GM23338 (cell line): ENCODE measurements at places on chromosomes 5 and 9.

GRCh38 chr5:10202089-10202910 is 47.4 kb downstream of the ATPSCKMT start:
- peaks cover 6% of the 10 kb centered on the region; the same call in 1 of the 2 replicates for H3K36me3 ChIP-seq
- DNase-seq: peak; percentile 24
- no peaks in the 10 kb centered on the region for H3K27me3 ChIP-seq
- peaks cover 11% of the 10 kb centered on the region for H3K4me1 ChIP-seq
- H3K4me3 ChIP-seq: no peak overlapping the region

DNA sequence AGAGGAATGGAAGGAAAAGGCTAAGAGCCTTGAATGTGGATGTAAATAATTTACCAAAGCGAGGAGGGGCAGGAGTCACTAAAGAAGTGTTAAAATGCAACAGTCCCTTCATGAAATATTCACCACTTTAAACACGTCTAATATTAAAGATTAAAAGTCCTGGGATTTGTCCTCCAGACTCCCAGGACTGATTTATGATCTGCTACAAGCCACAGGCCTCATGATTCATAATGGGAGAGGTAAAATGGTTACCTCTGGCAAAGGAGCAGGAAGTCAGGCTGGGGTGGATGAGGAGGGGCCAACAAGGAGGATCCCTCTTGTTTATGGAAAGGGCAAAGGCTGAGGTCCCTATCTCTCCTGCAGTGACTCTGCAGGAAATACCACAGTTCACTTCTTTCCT is 292.4 kb downstream of the TRIM32 start:
- no peaks in the 10 kb centered on the region for H3K27me3 ChIP-seq
- H3K27ac ChIP-seq: no peak overlapping the region
- H3K4me3 ChIP-seq: no peak overlapping the region
- peak; percentile 40 for DNase-seq
- H3K36me3 ChIP-seq: no peaks in the 10 kb centered on the region
- H3K4me1 ChIP-seq: peaks cover 9% of the 10 kb centered on the region

- H3K4me3 ChIP-seq: no peak overlapping the region
- no peaks in the 10 kb centered on the region for H3K36me3 ChIP-seq
- H3K27ac ChIP-seq: no peak overlapping the region
- H3K27me3 ChIP-seq: no peaks in the 10 kb centered on the region
- H3K4me1 ChIP-seq: no peaks in the 10 kb centered on the region
These were observed 241.5 kb downstream of the NR3C1 start for GRCh38 chr5:143161885-143162540.

- no peak overlapping the region for H3K4me3 ChIP-seq
- peak; percentile 82 for DNase-seq
- H3K4me1 ChIP-seq: peaks cover 13% of the 10 kb centered on the region
- no peak overlapping the region for H3K27ac ChIP-seq
- H3K27me3 ChIP-seq: no peaks in the 10 kb centered on the region
These were observed 314.4 kb downstream of the GADD45G start for GRCh38 chr9:89919171-89919681.

DNA sequence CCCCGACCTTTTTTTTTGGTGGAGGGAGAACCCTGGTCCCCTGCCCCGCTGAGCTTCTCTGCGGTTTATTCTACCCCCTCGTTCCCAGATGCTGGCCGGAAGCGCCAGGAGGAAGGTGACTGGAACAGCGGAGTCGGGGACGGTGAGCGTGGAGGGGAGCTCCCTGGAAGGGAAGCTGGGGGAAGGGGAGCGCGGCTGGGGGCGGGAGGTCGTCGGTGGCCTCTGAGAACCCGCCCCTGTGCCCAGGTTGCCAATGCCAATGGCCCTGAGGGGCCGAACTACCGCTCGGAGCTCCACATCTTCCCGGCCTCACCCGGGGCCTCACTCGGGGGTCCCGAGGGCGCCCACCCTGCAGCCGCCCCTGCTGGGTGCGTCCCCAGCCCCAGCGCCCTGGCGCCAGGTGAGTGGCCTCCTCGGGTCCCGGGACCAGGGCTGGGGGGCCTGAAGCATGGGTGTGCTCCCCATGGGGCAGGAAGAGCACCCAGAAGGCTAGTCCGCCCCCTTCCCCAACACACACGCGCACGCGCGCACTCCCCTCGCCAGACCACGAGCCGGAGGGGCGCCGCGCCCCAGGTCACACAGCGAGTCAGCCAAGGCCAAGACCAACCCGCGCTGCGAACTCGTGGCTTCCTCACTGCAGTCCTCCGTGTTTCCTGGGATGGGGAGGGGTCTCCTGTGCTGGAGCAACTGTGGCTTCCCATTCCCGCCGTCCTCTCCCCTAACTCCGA is 10.6 kb downstream of the MYOZ3 start:
- no peaks in the 10 kb centered on the region for H3K27me3 ChIP-seq
- H3K4me1 ChIP-seq: peaks cover 27% of the 10 kb centered on the region
- H3K36me3 ChIP-seq: no peaks in the 10 kb centered on the region; the same call in 1 of the 2 replicates
- DNase-seq: peak; percentile 85

DNA sequence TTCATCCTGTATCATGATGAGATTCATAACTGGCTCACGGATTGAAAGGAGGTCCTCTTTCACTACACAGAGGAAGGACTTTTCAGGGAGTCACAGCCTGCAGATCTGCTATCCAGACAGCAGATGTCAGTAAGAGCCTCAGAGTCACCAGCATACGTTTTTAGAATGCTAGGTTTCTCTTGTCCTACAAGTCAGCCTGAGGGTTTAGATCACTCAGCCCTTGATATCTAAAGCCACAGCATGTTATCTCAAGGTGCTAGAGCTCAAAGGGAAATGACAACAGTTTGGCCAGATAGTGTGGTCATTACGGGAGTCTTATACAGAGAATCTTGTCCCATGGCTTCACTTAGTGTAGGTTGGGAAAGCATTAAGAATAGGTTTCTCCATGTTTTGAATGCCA is 30.9 kb upstream of the SLC46A2 start:
- no peak overlapping the region for H3K4me3 ChIP-seq
- peak; percentile 69 for DNase-seq
- H3K4me1 ChIP-seq: no peaks in the 10 kb centered on the region
- peaks cover 46% of the 10 kb centered on the region for H3K27me3 ChIP-seq
- no peak overlapping the region for H3K27ac ChIP-seq

DNA sequence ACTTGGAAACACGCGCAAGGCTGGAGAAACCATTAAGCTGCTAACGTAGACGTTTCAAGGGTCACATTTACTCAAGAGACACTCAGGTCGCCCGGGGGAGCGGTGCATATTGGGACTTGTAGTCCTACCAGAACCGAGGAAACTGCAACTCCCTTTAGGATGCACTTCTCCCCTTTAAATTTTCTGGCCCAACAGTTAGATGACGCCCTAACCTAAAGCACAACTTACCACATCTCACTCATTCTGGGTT is 384 bp upstream of the DMXL1 start:
- DNase-seq: peak; percentile 93
- H3K36me3 ChIP-seq: no peaks in the 10 kb centered on the region
- peak overlapping the region; percentile 88 for H3K27ac ChIP-seq
- H3K4me1 ChIP-seq: peaks cover 27% of the 10 kb centered on the region
- H3K27me3 ChIP-seq: no peaks in the 10 kb centered on the region

GRCh38 chr5:130874861-130875417 is 290.1 kb downstream of the HINT1 start:
- no peak overlapping the region for H3K27ac ChIP-seq
- no peaks in the 10 kb centered on the region for H3K36me3 ChIP-seq
- peaks cover 5% of the 10 kb centered on the region; the same call in 1 of the 2 replicates for H3K4me1 ChIP-seq
- no peak overlapping the region for H3K4me3 ChIP-seq
- DNase-seq: no peak

DNA sequence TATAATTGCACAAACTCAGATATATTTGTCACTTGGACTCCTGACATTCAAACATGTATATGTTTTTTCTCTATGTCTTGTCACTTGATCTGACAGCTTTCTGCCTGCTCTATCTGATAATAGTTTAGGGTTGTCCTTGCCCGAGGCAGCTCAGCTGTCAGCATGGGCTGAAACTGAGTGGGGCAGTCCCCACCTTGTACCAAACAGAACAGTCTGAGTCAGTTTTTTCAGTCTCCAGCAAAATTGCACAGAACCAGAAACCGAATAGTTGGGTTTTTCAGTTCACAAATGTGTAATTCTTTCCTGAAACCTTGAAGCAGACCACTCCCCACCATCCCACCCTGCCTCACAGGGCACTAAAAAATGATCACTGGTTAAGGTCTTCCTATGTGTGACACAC is 9.5 kb upstream of the HAND1 start:
- H3K4me1 ChIP-seq: peaks cover 43% of the 10 kb centered on the region
- H3K27me3 ChIP-seq: peaks cover 82% of the 10 kb centered on the region
- no peaks in the 10 kb centered on the region for H3K36me3 ChIP-seq
- no peak overlapping the region for H3K27ac ChIP-seq

DNA sequence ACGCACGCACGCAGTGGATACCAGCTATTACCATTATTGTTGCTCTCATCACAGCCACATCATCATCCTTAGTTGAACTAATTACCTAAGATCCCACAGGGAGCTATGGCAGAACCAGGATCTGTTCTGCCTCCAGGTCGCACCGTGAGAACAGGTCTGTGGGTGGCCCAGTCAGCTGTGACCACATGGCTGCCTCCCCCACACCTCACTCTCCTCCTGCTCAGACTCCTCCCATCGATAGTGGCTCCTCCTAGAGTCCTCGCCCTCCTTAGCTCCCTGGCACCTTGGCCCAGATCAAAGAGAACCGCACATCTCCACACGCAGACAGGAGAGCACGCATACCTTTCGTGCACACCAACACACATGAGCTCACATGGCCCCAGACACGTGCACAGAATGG is 32.4 kb upstream of the RPL26L1 start:
- H3K4me3 ChIP-seq: no peak overlapping the region
- H3K27me3 ChIP-seq: no peaks in the 10 kb centered on the region
- no peak for DNase-seq
- H3K36me3 ChIP-seq: 0 out of 2 replicates have a peak, but pooled peaks cover 3% of the 10 kb centered on the region
- H3K4me1 ChIP-seq: no peaks in the 10 kb centered on the region

- H3K4me3 ChIP-seq: no peak overlapping the region
- no peak for DNase-seq
- no peaks in the 10 kb centered on the region for H3K27me3 ChIP-seq
- H3K36me3 ChIP-seq: no peaks in the 10 kb centered on the region
These were observed 181.3 kb downstream of the SNCAIP start for GRCh38 chr5:122493091-122494021.

GRCh38 chr9:109331353-109331752 is 10.5 kb upstream of the EPB41L4B start:
- no peak overlapping the region for H3K27ac ChIP-seq
- H3K36me3 ChIP-seq: no peaks in the 10 kb centered on the region
- no peak for DNase-seq
- peaks cover 8% of the 10 kb centered on the region; the same call in 1 of the 2 replicates for H3K4me1 ChIP-seq
- H3K27me3 ChIP-seq: no peaks in the 10 kb centered on the region

GRCh38 chr5:121273833-121274433 is 577.7 kb upstream of the FTMT start:
- H3K36me3 ChIP-seq: no peaks in the 10 kb centered on the region
- H3K4me3 ChIP-seq: no peak overlapping the region
- no peak for DNase-seq
- no peaks in the 10 kb centered on the region for H3K27me3 ChIP-seq

DNA sequence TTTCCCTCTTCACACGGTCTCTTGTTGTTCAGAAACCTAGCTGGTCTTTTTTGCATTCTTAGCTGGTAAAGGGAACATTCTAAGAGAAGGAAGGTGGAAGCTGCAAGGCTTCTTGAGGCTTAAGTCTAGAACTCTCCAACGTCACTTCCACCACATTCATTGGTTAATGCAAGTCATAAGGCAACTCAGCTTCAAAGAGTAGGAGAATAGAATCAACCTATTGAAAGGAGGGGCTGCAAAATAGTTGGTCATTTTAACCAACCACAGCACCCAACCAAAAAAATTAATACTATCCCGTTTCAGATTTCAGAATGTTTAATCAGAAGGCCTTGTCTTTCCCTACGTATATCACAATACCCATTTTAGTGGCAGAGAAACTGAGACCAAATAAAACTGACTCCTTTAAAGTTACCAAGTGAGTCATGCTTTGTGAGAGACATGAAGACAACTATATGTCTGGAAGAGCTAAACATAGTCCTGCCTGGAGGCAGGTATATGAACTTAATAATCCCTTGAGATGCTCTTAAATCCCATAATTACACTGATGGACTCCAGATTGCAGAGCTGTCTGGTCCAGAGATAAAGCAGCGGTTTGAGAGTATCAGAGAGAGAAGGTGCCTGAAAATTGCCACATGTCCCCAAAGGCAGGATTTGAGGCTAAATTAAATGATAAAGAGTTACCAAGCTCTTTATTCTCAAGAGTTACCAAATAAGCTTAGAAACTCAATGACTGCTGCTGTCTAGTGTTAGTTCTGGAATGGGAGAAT is 14.4 kb downstream of the DOCK8 start:
- no peaks in the 10 kb centered on the region for H3K36me3 ChIP-seq
- H3K27ac ChIP-seq: no peak overlapping the region
- no peaks in the 10 kb centered on the region for H3K27me3 ChIP-seq
- H3K4me3 ChIP-seq: no peak overlapping the region
- no peaks in the 10 kb centered on the region for H3K4me1 ChIP-seq
